ENCODE measurements at places on chromosomes 7 and 10. TPM values are rescaled to one million over a fixed set of nuclear protein-coding genes. Genes with fewer than 3 reads are reported as not detected.

- DNase-seq = peak; percentile 63
These were observed 89.2 kb downstream of the RNF216 start for GRCh38 chr7:5692112-5692844.

PPIA gene
- 923 TPM for total RNA-seq

PNLIP gene
- total RNA-seq = 5.4 TPM

- no peak for DNase-seq
These were observed 1156.3 kb downstream of the SORCS3 start for GRCh38 chr10:105797234-105797890.

GRCh38 chr7:70523249-70523988 is 608.5 kb upstream of the GALNT17 start:
- DNase-seq = no peak

DNA sequence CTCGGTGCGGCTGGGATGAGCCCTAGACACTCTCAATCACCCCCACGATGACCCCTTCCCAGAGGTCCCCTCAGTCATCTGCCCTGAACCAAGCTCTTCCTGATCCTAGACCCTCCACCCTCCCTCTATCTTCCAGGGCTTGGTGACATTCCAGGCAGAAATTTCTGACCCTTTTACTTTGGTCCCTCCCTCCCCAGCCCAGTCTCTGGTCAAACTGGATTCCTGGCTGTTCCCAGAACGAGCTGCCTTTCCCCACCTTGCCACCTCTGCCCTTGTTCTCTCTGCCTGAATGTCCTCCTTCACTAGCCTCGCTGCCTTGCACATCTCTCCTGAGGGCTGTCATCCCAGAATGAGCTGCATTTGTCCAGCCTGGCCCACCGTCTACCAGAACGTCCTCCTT is 1.3 kb upstream of the CLDN4 start:
- no peak for DNase-seq

DNA sequence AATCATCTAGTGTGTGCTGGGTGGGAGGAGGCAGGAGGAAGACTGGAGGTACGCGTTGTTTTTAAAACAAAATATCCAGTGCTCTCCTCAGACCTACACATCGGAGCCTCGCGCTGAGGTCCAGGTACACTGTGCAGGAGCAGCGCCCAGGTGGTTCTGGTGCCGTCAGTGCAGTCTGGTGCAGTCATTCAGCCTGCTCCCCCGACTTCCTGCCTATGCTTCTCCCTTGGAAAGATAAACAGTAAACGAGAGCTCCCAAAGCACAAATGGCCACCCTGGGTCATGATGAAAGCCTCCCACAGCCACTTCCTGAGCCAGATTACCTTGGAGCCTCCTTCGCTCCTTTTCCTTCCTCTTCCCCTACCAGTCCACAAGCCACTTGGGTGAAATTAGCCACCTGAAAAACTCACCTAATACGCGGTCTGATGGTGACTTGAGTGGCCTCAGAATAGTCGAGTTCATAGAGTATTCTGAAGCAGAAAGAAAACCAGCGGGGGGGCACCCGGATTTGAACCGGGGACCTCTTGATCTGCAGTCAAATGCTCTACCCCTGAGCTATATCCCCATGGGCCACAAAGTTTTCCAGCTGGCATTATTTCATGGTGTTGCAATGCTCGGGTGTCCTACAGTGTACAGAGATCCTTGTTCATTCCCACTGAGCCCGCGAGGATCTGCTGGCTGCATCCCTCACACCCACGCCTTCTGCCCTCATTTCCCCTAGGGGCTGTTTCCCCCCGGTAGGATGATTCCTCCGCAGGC is 82.5 kb downstream of the ZNF467 start:
- no peak for DNase-seq

OR2A42 gene
- total RNA-seq = not detected

KIAA1217 gene
- 44.0 TPM for total RNA-seq

- no peak for DNase-seq
These were observed 143.3 kb upstream of the LRGUK start for GRCh38 chr7:133983685-133984419.

DNA sequence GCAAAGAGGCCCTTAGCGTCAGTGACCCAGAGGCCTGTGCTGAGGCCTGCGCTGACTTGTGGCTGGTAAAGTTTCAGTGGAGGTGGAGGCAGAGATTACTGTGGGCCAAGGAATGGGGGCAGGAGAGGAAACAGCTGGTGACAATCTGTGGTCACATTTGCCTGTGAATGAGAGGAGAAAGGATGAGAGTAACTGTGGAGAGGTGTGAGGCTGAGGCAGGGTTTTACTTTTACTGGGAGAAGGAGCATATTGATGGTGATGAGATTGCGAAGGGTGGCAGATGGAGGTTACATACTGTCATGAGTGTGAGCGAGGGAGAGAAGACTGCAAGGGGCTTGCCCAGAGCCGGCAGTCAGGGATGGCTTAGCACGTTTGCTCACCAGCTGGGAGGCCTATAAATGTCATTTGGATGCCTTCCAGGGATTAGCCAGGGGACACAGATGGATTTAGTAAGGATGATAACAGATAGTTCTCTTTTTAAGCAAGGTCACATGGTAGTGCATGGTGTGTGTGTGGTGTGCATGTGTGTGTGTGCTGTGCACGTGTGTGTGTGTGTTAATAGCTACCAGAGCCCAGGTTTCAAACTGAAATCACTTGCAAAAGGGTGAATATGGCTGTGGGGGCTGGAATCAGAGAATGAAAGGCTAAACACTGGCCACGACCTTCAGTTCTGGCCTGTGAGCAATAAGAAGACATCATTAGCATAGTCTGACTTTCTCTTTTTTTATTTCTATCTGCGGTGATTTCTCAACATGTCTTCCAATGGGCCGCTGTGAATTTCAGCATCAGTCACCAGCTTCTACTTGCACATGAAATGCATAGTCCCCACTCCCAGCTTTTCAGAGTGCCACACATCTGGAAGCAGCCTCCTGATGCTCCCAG is 291.5 kb upstream of the ZNF32 start:
- no peak for DNase-seq

DENND11 gene
- 23.0 TPM for total RNA-seq

DNA sequence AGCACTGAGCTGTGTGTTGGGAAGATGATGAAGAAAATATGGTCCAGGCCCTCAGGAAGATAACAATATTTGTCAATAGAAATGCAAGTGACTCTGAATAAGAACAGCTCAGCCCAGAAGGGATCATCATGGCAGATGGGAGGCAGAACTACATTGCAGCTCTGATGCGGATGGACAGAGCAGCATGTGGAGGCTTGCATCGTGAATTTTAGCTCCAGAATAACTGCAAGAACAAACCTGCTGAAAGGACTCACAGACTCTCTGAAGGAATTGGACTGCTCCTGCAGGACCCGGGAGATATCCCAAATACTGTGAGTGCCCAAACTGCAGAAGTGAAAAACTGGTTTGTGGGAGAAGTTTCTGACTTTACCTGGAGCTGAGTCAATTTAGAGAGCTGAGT is 80.6 kb upstream of the LAMB4 start:
- no peak for DNase-seq

DNA sequence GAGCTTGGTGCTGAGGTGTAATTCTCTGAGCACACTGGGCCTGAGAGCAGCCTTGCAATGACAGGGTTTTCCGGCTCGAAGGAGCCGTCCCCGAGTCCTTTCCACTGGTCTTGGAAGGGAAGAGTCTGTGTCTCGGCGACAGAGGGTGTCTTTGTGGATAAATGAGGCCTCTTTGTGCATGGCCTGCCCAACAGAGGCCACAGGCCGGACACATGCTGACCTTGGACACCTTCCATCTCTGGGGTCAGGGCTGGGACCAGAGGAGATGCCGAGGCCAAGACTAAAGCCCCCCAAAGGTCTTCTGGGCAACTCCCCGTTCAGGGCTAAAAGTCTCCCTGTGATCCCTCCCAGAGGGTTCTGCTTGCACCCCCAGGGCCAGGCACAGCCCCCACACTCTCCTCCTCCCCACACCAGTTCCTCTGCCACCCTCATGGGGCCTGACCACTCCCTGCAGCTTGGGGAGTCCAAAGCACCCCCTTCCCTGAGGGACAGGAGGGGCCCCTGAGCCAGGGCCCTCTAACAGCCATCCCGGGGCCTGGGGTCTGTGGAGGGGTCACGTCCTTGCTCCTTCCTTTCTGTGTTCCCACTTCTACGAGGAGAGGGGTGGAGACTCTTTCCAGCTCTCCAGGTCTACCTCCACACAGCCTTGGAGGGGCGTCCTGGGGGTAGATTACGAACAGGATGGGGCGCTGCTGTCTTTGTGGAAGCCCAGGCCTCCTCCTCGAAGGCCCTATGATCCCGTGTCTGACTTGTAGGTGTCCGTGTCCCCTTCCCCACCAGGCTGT is 130.6 kb upstream of the FAM20C start:
- no peak for DNase-seq

PGAM2 gene
- 12.9 TPM for total RNA-seq

GRCh38 chr10:116761883-116762282 is 19.5 kb upstream of the HSPA12A start:
- no peak for DNase-seq

- DNase-seq = no peak
These were observed 5.7 kb upstream of the HOXA13 start for GRCh38 chr7:27205325-27206280.

DNA sequence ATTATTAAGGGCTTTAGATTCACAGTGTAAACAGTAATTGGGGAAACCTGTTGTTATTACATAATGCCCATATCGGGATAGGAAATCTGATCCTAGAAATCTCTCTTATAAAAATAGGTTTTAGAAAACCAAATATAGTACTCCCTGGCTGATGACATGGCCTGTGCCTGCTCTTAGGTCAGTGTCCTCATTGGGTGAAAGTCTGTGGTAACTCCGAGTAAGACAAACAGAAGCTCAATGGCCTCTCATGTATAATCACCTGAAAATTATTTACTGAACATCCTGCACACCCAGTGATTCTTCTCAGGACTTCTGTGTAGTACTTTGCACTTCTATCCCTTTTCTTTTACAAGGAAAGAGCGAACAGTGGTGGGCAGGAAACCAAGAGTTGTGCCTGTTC is 37.8 kb downstream of the SEM1 start:
- no peak for DNase-seq

GRCh38 chr7:15750727-15751126 is 64.2 kb upstream of the MEOX2 start:
- no peak for DNase-seq

GRCh38 chr10:88092973-88093372 is 229.5 kb downstream of the PTEN start:
- no peak for DNase-seq

- peak; percentile 63 for DNase-seq
These were observed 31.6 kb upstream of the AKR1C1 start for GRCh38 chr10:4931587-4931986.

GRCh38 chr10:112275512-112276245 is 7.5 kb upstream of the TECTB start:
- no peak for DNase-seq

DNA sequence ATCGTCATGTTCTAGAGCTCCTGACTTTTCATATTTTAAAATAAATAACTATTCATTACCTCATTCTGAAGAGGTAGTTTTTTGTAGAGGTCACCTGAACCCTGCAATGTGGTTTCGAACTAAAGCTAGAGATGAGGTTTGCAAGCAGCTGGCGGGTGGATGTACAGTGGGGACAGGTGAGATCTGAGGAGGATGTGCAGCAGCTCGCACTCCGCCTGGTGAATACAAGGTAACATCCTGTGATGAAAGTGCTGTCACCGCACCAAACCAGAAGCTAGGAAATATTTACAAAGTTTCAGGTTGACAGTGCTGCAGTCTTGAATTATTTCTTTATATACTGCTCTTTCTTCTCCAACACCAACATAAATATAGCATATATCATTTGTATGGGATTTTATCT is 26.5 kb downstream of the NDUFB2 start:
- DNase-seq = no peak

GIMAP6 gene
- total RNA-seq = 20.5 TPM

GRCh38 chr10:89162596-89162995 is 44.5 kb downstream of the CH25H start:
- no peak for DNase-seq

DNA sequence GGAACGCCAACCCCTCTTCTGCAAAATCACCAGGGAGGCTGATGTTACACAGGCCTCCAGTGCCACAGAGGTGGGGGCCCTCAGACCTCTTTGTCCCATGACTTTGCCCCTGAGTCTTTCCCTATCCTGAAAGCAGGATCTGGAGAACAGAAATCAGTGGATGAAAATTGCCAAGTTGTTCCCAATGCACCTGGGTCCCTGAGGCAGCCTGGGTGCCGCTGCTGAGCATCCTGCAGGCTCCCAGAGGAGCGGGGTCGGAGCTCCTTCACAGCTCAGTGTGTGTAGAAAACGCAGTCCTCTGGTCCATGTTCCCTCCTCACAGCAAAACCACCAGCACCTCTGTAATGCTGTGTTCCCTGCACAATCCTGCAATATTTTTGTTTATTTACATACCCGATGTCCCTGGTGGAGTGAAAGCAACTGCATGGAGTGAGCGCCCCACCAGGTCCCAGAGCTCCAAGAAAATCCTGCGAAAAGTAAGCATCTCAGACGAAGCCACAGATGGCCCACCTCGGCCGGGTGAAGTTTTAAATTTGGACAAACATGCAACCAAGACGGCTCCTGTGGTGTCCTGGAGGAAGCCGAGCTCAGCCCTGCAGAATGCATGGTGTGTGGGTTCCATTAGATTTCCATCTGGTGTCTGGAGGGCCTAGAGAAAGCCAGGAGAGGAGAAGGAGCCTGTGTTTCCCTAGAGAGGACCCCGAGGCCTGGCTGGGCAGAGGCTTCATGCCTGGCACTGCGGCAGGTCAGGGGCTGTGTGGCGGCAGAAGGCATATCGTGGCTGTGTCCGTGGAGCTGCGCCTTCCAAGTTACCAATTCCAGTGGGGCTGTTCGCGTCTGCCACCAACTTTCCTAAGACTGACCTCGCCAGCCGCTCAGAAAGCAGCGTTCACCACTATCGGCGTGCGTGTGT is 235.2 kb downstream of the WDR37 start:
- no peak for DNase-seq

DNA sequence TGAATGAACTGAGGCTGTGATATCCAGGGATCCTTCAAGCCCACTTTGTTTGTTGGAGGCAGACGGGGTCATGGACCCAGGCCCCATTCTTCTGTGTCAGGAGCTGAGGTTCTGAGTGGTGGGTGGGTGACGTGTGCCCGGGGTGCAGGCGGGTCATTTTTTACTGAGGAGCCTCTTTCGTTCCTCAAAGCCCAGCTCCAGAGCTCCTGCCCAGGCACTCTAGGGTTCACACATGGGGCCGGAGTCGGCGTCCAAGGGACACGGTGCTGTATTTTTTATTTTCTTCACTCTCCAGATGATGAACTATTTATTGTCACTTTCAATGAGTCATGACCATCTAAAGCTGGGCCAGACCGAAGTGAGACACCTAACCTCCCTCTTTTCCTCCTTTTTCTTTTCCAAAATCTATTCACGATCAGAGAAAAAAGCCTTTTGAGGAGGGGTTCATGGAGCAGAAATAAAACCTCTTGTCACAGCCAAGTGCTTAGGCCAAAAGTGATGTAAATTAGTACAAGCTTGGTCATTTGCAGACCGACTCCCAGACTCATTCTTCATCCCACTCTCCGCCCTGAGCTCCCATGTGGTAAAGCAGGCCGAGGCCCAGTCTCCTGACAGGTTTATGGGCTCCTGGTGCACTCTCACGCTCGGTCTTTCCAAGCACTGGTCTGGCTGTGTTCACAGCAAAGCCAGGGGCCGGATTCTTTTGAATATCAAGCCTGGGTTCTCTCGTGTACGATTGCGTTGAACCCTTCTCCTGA is 41.4 kb upstream of the PITRM1 start:
- DNase-seq = no peak
